ENCODE measurements at places on chromosomes 11 and 22.

- no peak for DNase-seq
These were observed 83.5 kb upstream of the NARS2 start for GRCh38 chr11:78657968-78658839.

DNA sequence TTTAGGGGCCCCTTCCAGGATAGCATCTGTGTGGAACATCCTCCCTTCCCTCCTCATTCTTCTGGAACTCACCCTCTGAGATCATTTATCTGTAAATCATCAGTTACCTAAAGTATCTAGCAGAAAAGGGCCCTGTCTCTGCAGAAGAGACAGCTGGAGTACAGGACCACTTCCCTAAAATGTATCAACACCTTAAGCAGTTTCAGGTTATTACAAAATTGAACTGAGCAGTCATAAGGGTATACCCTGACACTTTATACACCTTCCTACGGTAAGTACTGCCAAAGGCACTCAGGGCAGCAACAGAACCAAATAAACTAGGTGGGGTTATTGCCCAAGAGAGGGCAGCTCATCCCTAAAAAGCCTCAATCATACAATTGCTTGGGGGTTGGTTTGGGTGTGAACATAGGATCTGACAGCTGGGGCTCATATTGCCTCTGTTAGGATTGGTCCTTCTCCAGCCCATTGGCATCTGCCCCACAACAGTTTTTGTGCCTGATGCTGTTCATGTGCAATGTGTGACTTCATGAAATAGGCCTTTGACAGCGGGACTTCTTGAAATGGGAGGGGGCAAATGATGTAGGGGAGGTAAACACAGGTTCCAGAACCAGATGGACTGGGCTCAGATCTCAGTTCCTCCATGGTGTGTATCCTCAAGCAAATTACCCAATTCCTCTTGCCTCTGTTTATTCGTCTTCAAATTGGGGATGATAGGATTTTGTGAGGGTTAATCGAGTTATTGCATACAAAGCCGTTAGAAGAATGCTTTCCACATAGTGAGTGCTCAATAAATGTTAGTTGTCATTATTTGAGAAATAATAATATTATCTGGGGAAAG lies 2.9 kb downstream of the POU2AF3 start:
- no peak for DNase-seq

- no peak for DNase-seq
These were observed 5.6 kb upstream of the EEF1G start for GRCh38 chr11:62579252-62579651.

DNA sequence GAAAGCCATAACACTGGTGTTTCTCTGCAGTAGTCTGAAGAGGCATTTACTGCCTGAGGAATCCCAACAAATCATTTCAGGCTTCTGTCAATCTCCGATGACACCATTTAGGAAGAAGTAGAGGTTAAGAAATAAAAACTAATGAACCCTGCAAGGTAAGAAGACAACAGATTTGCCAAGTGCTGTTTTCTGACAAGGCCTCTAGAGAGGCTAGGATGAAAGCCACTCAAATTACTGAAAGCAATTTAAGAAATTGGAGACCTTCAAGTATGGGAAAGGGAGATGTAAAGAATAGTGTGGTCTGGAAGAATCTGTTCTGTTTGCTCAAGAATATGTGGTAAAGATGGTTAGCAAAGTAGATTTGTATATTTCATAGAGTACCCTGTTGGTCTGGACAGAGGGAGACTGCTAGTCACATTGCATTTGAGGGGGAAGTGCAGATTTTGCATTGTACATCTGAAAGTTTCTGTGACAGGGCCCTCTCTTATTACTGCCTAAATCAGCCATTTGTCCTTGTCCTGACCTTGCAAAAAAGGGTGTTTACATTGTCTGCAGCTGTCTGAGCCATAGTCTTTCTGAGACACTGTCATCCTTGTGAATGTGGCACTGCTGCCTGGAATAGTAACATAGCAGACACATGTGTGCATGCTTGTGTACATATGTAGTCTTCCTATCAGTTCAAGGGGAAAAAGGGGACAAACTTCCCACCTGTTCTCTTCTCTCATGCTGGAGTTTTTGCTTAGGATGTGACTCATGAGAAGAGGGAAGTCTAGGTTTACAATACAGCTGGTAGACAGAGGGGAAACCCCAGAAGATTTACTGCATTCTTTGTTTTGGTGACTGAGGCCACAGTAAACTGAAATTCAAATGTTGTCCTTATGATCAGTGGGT lies 640.2 kb upstream of the KIRREL3 start:
- DNase-seq = no peak

GRCh38 chr11:40877981-40878380 lies 581.5 kb downstream of the LRRC4C start:
- DNase-seq = no peak

- DNase-seq = no peak
These were observed 56.0 kb downstream of the USP35 start for GRCh38 chr11:78244546-78245255.

- DNase-seq = no peak
These were observed 71.5 kb upstream of the SORL1-AS1 start for GRCh38 chr11:121524233-121524631.

- no peak for DNase-seq
These were observed 9.5 kb downstream of the TSKU start for GRCh38 chr11:76792505-76793264.

GRCh38 chr11:65280646-65281045 lies 18.9 kb downstream of the POLA2 start:
- DNase-seq = no peak

DNA sequence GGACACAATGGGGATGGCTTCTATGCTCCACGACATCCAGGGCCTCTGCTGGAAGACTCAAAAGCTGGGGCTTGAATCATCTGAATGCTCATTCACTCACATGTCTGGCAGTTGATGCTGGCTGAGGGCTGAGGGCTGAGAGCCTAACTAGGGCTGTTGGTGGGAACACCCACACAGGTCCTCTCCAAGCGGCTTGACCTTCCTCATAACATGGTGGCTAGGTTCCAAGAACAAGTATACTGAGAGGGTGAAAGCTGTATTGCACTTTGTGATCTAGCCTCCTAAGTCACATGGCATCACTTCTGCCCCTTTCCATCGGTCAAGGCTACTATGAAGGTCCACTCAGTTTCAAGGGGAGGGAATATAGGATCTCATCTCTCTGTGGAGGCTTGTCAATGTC lies 7.5 kb downstream of the TMEM151A start:
- no peak for DNase-seq

DNA sequence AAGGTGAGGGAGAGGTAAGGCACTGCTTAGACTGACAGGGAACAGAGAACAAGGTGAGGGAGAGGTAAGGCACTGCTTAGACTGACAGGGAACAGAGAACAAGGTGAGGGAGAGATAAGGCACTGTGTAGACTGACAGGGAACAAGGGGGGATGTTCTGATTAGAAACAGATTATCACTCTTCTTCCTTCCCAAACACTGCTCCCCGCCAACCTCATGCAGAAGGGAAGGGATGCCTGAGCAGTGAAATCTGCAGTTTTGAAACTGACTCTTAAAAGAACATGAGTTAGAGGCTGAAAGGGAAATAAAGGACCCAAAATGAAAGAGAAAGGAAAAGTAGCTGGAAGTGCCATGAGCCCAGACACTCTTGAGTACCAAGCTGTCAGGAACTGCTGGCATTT lies 29.8 kb downstream of the NEFH start:
- DNase-seq = no peak

DNA sequence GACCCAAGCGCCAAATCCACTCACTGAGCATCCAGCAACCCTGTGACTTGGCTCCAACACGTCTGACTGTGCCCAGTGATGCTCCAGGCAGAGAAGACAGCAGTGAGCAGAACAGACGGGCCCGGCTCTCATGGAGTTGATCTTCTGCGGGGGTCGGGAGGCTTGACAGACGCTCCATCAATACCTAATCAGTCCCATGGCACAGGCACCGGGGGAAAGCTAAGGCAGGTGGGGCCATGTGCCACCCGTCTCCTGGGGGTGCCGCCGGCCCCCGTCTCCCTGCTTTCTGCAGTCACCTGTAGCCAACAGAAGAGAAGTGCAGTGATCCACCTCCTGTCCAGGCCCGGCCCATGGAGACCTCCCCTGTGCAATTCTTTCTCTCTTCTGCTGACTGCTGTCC lies 47.5 kb downstream of the LINC01488 start:
- DNase-seq = no peak

DNA sequence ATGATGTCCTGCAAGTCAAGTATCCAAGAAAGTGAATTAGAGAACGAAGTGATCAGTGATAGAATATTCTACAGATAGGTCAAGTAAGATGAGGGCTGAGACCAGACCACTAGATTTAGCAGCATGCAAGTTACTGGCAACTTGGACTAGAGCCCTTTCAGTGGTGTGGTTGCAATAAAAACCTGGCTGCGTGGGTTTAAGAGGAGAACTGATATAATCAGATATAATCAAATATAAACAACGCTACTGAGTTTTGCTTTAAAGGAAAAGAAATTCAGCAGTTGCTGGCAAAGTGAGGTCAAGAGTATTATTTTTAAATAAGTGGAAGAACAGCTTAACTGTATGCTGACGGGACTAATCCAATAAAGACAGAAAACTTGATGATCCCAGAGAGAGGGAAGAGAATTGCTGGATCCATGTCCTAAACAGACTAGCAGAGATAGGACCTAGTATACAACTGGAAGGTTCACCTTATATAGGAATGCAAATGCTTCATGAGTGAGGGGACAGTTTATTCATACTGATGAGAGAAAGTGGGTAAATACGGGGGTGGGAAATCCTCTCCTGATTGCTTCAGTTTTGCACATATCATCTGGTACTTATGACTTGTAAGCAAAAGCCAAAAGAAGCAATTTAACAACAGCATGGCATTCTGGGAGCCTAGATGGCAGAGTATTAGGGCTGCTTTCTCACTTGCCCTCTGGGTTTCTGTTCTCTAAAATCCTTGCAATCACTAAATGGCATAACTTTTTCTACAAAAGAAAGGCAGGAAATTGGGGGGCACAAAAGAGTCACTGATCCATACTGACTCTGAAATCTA lies 146.2 kb downstream of the RBFOX2 start:
- DNase-seq = no peak

DNA sequence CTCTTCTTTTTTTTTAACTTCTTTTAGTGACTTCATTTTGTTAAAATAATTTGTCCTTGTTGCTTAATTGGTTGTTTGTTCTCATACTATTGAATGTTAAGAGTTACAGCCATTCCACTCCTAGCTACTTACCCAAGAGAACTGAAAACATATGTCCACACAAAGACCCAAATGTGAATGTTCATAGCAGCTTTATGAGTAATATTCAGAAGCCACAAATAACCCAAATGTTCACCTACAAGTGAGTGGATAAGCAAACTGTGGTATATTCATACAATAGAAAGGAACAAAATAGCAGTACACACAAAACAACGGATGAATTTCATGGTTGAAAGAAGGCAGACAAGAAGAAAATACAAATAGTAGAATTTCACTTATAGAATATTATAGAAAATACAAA lies 1.4 kb upstream of the OR4D11 start:
- no peak for DNase-seq

DNA sequence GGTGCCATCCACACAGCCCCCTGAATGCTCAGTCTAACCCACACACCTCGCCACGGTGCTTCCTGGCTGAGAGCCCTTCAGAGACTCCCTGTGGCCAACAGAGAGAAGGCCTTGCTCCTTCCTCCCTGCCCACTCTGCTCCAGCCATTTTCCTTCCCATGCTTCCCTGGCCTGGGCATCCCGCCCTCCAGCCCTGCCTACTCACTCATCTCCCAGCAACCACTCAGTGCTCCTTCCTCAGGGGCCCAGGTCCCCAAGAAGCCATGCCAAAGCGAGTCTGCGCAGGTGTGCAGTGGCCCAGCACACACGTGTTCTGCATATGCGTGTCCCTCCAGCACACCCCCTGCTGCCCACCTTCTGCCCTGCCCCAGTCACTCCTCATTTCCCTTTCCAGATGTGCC lies 56.4 kb downstream of the NECTIN1 start:
- no peak for DNase-seq

- no peak for DNase-seq
These were observed 111.4 kb downstream of the ATG16L2 start for GRCh38 chr11:72925656-72926055.

- DNase-seq = no peak
These were observed 638 bp downstream of the PARVA start for GRCh38 chr11:12377824-12378593.

DNA sequence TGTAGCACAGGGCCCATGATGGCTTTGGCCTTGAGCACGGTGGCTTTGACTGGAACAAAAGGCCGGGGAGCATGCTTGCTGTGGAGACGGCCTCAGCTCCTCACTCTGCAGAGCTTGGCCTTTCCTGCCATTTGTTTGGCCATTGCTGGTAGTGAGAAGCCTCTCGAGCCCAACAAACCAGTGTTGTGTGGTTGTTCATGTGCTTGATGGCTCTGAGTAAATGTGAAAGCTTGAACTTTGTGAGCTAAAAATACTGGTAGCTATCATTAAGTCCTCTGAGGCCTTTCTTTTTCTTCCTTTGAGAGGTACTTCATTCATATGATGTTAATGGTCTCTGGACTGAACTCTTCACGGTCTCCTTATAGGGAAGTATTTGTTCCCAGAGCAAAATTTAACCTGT lies 39.6 kb downstream of the NAT10 start:
- DNase-seq = no peak

DNA sequence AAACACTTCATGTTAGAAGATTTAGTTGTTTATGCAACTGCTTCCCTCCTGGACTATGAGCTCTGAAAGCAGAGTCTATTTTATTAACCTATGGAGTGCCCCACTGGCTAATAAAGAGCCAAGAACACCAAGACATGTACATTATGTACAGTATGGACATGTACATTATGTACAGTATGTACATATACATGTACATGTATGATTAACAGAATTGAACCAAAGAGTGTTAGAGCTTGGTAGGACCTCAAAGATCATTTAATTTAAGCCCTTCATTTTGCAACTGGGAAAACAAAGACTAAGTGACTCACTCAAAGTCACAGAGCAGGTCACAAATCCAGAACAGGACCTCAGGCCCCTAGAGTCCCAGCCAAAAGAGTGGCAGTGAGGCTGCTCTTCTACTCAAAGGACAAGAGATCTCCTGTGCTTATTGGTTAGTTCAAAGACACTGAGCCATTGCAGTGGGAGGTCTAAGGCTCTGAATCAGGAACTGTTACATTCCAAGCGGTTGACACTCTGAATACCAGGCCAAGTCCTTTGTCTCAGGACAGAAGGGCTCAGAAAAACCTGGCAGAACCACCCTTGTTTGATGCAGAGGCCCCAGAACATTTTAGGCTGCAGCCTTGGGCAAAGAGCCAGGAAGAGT lies 103.8 kb downstream of the FAM168A start:
- no peak for DNase-seq

DNA sequence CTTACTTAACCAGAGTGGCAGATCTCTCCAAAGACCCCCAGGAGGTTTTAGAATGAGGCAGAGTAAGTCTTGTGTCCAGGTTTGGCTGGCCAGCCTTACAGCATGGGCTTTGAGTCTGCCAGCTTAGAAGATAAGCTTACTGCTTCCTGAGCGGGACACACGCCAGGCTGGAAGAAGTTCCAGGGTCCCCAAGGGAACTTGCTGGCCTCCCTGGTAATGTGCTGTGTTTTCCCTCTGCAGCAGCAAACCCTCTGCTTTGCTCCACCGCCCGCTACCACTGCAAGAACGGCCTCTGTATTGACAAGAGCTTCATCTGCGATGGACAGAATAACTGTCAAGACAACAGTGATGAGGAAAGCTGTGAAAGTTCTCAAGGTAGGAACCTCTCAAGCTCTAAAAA lies 154.2 kb downstream of the LDLRAD3 start:
- no peak for DNase-seq

Data from stimulated activated naive B cell treated with anti-CD40 and anti-IgM and Interleukin-4, amounts not matched to agents 10 μg/mL and 1 μg/mL and 100 μg/mL, for 72 hours (primary cell).